ENCODE measurements at places on chromosomes 5 and 9.

GRCh38 chr5:137573376-137573775 lies 74.2 kb upstream of the SPOCK1 start:
- DNase-seq: no peak

GRCh38 chr5:26419987-26420386 lies 618.4 kb downstream of the CDH9 start:
- DNase-seq: no peak

DNA sequence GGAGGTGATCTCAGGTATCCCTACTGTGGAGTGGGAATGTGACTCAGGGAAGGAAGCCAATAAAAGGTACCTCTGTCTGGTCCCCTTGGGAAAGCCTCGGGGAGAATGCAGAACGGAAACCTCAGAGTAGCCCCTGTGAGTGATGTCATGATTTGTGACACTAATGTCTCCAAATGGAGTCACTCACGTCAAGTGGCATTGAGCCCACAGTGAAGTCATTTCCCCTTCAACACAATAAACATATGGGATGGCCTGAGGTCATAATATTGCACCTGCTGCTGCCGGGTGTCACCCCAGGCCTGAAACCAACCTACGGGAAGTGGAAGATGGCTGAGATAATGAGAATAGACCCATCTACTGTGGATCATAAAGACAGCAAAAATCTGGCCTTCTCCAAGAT lies 75.9 kb upstream of the GOLM1 start:
- DNase-seq: no peak

- DNase-seq: no peak
Measured at GRCh38 chr5:2311851-2312250, 429.1 kb upstream of the IRX4 start.

- DNase-seq: no peak
Measured at GRCh38 chr5:78972654-78973428, 12.3 kb downstream of the ARSB start.

DNA sequence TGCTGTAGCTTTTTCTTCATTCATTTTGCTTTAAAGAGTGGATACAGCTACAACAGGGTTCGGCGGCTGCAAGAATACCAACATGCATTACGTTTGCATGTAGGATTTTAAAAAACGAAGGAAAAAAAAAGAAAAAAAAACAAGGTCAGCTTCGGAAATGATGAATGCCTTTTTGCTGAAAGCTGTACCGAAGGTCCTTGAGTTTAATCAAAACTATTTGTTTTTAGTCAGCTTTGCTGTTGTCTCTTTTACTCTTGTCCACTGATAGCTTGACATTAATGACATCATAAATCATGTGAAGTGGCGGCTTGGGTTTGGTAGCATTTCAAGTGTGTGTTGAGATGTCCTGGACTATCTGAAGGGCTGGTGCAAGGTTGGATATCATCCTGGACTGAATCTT lies 779.1 kb downstream of the NR2F1-AS1 start:
- no peak for DNase-seq

DNA sequence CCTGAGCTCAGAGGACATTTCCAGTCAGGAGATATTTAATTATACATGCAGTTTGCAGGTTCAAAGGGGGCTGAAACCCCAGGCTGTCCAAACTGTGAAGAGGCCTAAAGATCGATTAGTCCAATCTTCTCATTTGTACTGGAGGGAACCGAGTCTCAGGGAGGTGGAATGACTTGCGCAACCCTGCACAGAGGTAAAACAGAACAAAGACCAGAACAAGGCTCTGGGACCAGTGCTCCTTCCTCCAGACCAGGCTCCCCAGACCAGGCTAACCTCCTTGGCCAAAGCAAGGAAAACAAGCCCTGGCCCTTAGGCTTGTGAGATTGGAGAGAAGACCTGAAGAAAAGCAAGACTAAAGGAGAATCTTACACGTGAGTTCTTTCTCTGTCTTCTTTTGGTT lies 120.8 kb downstream of the ENC1 start:
- no peak for DNase-seq

DNA sequence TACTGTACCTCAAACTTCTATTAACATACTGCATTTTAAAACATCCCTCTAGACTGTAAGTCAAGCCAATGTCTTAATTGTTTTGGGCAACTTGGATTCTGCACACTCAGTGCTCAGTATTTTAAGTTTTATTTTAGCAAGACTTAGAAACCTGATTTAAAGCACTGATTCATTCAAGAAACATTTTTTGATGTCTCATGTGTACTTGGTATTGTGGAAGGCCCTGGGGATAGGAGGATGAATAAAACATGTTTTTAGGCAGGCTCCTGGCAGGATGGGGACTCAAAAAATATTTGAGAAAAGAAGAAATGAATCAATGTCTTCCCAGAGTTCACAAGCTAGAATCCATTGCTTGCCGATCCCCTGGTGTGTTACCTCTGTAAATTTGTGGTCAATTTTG lies 334.0 kb upstream of the PUM3 start:
- DNase-seq: no peak

DNA sequence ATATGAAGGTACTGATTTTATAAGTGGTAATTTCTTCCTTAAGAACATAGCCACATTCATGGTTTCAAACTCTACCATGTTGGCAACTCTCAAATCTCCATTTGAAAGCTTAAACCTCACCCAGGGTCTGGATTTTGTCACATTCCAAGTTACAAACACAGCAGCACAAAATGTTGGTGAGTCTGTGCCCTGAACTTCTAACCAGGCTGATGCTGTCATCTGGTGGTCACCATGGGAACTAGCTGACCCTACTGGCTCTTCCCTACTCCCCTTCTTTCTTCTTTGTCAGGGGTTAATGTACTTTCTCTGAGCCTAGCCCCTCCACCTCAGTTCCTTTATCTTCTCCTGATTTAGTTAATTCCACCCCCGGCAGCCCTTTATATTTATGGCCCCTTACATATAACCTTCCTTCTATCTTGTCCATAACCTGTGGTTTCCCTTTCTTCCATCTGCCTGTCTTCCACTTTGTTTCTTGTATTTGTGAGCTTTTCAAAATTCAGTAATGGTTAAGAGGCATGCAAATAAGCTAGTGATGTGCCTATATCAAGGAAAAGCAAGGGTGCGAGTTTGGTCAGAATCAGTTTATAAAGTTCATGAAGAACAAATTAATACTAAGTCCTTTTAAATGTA lies 35.9 kb downstream of the TGFBR1 start:
- DNase-seq: no peak

GRCh38 chr9:76519075-76519835 lies 60.3 kb downstream of the GCNT1 start:
- DNase-seq: no peak

DNA sequence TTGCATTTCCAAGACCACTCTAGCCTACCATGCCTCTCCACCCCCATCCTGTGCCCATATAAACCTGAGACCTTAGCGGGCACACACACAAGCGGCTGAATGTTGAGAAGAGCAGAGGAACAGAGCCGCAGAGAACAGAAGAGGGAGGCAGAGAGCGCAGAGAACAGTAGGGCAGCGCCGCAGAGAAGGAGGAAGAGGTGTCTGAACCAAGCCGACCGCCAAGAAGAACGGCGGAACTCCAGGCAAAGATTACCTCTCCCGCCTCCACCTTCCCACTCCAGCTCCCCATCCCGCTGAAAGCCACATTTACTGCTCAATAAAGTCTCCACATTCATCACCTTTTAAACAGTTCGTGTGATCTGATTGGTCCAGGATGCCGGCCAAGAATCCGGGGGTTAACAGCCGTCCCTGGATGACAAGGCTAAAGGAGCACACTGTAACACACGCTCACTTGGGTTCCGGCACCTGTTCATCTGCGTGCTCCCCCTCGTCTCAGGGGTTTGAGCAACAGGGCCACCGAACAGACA lies 33.2 kb downstream of the GRIN3A start:
- DNase-seq: no peak

DNA sequence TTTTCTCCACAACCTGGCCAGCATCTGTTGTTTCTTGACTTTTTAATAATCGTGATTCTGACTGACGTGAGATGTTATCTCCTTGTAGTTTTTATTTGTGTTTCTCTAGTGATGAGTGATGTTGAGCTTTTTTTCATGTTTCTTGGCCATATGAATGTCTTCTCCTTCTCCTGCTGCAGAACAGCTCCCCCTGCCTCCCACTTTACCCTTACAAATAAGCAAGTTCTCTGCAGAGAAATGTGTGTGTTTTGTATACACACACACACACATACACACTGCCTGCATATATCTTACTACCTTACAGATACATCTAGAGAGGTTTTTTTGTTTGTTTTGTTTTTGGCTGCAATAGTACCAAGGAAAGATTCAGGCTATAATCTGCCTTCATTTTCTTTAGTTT lies 88.7 kb upstream of the PHF24 start:
- DNase-seq: no peak

GRCh38 chr5:21237461-21237860 lies 1249.5 kb upstream of the CDH18 start:
- DNase-seq: no peak

- no peak for DNase-seq
Measured at GRCh38 chr5:113226116-113226736, 208.6 kb downstream of the TSSK1B start.

DNA sequence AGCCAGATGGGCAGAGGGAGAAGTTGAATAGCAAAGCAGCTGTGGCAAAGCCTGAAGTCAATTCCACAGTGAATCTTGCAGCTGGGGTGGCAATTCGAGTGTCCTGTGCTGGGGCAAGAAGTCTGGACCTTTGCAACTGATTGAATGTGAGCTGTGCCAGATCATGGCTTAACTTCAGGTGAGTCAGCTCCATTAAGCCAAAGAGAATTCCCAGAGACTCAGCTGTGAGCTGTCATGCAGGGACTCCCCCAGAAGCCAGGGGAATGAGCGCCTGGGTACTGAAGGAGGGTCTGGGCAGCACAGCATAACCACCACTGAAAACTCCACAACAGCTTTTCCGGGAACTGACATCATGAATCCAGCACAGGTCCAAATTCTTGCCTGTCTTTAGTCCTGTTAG lies 153.5 kb upstream of the TRPC7 start:
- DNase-seq: no peak

- DNase-seq: no peak
Measured at GRCh38 chr9:73962792-73963191, 534.3 kb upstream of the RORB start.

- no peak for DNase-seq
Measured at GRCh38 chr5:99061711-99062110, 132.9 kb upstream of the CHD1 start.

DNA sequence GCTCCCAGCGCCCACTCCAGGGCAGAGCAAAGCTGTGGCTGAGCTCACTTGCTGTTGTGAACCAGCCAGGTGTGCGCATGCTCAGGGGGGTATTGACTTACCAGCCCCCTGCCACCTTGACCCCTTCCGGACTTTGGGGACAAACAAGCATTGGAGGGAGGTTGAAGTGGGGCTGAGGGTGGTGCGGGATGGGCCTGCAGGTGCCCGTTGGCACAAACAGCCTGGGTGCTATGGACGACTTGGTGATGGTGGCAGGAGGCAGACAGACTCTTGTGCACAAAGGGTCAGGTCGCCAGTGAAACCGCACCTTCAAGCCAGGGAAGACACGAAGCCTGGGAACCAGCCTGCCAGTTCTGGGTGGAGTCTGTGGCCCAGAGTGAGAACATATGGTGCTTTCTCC lies 858.5 kb upstream of the PTPRD start:
- DNase-seq: no peak

GRCh38 chr9:136081113-136081825 lies 13.8 kb downstream of the NACC2 start:
- no peak for DNase-seq

DNA sequence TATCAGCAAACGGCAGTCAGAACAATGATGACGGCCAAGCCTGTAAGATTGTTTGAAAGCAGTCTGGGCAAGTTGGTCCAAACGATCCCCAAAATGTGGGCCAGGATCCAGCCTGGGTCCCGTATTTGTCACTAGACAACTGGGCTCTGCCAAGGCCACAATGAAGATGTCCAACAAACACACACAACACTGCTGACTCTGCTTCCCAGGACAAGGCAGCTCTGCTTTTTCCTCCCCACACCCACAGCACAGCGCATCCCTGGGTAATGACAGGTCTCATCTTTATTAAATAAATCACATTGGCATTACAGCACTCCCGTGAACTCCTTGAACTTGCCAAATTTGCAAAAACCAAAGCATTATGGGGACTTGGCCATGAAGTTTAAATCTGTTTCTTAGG lies 424.1 kb upstream of the ACTBL2 start:
- no peak for DNase-seq

DNA sequence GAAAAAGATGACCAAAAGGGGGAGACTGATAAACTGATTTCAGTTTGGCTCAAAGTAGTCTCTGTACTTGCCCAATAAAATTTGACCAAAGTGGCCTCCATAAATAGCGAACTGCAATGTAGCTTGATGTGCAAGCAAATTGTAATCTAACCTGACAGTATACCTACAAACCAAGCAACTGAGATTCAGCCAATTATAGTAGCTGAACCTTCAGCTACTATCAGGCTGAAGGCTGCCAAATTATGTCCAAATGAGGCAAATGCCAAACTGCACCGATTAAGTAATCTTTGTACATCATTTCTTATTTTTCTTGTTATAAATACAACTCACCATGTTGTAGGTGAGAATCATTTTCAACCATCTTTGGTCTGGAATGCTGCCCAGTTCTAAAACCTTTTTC lies 390.6 kb downstream of the CDH9 start:
- no peak for DNase-seq

GRCh38 chr5:110769000-110769681 lies 30.3 kb downstream of the SLC25A46 start:
- no peak for DNase-seq

DNA sequence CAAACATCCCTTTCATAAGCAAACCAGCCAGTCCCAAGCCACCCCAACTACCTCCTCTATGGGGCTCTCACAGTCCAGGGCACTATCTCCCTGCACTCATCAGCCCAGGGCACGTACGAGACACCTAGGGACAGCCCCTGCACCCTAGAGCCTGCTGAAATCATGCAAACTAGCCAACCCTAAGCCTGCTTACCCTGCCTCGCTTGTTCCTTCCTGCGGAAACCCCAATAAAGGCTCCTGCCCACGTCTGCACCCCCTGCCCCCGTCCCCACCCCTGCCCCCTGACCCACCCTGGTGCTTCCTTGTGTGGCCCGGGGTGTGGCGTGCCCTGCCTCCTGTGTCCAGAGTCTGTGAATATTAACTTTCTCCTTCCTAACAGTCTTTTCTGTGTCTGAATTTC lies 135.9 kb downstream of the GADD45G start:
- DNase-seq: no peak

- no peak for DNase-seq
Measured at GRCh38 chr5:50647726-50648125, 18.7 kb upstream of the PARP8 start.

- no peak for DNase-seq
Measured at GRCh38 chr5:160668356-160668755, 183.7 kb downstream of the ATP10B start.

GRCh38 chr9:105270711-105271110 lies 26.3 kb downstream of the SLC44A1 start:
- DNase-seq: no peak

DNA sequence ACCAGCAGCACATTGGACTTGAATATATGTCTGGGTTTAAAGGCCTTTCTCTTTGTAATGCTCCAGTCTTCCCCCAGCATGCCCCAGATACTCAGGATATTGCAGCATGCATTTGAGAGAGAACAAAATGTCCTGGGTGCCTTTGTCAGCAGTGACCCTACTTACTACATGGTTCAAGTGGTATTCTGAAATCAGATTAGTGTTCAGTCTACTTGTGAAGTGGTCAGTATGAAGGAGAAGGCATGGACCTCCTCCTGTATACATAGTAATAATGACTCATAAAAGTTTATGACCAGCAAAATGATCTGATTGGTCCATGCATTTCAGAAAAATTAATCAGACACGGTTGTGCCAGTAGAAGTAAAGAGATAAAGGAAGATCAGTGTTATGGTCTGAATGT lies 25.4 kb downstream of the GPR21 start:
- DNase-seq: no peak

Data from esophagus squamous epithelium (tissue), 5 donors.